ENCODE measurements at places on chromosomes 6 and 20.

- DNase-seq: no peak
These were observed 37.9 kb upstream of the BEND6 start for GRCh38 chr6:56916849-56917551.

DNA sequence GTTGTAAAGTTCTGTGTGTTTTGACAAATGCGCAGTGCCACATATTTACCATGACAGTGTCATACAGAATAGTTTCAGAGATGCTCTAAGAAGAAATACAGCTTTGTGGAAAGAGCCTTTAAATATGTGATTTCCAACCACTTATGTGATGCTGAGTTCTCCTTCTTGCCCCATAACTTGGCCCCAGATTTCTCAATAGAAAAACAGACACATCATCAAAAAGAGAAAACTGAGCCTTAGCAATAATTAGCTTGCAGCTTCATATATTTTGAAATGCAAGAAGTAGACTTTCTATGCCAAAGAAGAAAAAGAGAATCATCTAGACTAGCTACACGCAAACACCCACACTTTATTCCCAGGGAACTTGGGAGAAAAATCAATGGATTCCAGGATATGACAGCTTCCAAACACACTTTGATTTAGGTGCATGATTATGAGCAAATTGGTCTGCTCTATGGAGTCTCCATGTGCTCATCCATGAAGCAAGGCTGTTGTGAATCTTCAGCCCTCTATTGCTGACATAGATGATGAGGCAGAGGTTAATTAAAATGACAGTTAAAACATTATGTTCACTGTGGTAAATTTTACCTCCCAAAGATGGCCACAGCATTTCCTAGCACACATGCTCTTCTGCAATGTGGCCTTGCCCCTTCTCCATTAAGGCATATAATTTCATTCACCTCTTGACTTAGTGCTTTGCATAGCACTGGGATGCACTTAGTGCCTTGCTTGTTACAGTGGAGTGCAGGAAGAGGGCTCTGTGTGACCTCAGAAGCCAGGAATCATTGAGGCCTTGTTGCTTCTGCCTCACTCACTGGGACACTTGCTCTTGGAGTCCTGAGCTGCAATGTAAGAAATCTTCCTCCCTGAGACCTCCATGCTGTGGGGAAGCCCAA, 174.6 kb downstream of the SYNDIG1 start:
- no peak for DNase-seq

DNA sequence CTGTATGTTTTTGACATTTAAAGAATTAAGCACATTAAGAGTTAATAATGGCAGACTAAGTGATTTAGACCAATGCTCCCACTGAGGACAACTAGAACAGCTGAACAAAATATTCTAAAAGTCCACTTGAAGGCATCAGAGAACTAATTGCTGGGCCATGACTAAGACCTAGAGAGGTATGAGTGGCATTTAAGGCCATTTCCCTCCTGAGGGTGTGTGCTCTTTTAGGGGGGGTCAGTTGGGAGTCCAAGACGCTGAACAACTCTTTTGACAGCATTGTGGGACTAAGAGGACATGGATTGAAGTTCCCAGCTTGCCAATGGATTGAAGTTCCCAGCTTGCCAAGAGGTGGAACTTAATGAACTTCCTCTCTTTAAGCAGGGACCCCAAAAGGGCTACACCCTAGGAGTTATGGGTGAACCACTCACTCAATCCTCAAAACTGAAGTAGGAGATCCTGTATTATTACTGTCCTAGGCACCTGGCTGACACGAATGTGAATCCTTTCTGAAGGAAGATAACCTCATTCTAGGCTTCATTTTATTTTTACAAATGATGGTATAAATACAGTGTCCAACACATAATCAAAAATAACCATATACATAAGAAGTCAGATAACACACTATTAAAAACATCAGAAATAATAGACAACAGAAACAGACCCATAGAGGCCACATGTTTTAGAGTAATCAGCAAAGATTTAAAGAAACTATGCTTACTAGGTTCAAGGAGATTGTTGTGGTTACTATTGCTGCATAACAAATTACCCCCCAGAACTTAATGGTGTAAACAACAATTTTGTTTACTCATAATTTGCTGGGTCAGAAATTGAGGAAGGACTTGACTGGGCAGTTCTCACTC, 175.1 kb downstream of the VEGFA start:
- DNase-seq: no peak

DNA sequence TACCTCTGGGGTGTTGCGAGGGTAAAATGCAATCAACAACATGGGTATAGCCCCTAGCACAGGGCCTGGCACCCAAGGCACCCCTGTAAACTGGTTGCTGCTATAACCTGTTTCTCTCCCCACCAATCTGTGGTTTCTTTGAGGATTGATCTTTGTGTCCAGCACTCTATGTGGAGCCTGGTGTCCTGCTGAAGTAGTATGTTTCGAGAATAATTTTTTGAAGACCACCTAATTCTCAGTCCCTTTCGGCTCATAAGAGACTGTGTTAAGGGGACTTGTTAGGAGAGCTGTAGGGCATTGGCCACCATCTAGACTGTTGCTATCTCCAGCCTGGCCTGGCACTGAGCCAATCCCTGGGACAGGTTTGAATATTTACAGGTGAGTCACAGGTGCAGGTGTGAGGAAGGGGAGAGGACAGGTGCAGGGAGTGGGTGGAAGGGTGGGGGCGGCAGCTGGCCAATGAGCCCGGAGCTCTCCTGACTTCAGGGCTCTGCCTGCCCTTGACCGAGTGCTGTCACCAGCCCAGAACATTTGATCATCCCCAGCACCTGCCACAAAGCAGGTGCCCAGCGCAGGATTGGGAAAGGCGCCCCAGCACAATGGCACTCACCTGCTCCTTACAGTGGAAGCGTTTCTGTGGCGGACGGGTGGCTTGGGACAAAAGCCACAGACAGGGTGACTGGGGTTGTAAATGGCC, 8.1 kb upstream of the C20orf144 start:
- DNase-seq: no peak

DNA sequence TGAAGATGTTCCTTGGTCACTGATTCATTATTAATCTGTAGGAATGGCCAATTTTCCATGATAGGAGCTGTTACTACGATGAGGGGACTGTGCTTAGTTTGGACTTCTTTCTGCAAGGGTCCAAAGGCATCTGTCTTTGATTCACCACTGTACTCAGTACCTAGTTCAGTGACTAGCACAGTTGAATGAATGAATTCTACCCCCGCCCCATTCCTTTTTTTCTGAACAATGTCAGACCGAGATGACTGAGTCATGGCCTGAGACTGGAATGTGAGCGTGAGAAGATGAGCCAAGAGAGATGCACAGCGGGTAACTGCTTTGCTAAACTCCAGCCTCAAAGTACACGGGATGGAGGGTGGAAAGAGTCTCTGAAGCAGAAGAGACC, 419 bp upstream of the SNHG17 start:
- DNase-seq: no peak

GRCh38 chr20:4524792-4525191, 196.9 kb upstream of the PRND start:
- no peak for DNase-seq

DNA sequence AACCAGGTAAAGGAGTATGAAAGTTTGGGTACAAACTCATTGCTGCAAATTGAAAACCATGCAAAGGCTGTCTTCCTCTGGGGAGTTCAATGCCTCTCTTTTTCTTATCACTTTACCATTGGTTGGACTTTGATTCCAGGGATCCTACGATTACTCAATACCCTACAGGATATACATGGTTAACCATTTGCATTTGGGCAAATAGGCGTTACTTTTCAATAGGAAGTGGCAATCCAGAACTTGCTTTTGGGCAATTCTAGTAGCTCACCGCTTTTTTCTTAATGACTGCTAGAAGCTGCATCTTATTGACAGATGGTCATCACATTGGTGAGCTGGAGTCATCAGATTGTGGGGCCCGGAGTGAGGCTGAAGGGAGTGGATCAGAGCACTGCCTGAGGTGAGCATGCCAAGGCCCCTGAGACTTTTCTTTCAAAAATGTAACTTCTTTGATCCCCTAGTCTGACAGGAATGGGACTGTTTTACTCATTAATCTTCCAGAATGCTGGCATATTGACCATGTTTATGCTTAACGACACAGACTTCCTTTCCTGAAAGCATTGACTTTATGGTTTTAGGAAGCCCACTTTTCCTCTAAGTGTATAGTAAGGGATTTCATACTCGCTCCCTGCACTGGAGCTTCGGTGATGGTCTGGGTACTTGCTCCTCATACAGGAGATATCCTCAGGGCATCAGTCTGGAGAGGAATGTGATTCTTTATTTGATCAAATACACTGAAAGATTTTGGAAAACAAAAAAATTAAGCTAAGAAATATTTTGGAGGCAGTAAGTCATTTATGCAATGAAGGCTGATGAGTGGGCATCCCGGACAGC, at the start of gene CCR6:
Gene CCR6 (plus strand): TSS at position 270 of the 831 bp plus-strand sequence. CDS start 13,039 bp downstream, outside the sequence.
- no peak for DNase-seq

DNA sequence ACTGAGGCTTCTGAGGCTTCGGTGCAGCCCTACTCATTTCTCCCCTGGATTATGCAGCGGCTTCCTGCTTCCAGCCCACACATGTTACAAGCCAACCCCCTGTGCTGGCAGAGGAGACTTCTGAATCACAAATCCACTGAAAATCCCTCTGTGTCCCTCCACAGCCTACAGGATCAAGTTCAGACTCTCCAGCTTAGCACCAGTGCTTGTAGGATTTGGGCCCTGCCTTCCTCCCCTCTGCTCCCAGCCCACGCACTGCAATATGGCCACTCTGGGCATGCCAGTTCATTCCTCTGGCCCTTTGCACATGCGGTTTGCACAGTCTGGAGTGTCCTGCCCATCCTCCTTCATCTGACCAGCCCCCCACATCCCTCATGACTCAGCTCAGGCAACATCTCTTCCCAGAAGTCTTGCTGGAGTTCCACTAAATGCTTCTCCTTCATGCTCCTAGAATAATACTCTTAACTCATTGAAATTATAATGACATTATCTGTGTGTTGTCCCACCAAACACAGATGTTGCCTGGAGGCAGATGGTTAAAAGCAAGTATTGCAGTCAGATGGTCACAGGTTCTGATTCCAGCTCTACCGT, 15.9 kb upstream of the MDGA1 start:
- no peak for DNase-seq

GRCh38 chr6:136090929-136091328, 159.2 kb downstream of the MTFR2 start:
- no peak for DNase-seq

DNA sequence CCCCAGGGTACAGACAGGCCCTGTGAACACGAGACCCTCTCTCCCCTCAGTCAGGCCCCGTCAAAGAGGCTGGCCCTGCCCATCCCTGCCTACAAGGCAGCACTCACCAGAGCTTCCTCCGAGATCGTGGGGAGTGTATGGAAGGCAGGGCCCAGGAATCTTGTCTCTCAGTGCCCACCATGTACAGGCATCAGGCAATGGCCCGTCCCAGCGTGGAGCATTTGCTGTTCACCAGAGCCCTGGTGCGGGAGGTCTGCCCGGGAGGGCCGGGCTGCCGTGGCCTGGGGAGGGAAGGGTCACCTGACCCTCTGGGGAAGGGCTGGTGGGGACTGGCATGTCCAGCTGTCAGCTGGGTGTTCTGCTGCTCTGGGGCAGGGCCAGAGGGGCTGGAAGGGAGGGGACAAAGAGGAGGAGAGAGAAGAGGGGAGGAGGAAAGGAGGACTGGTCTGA, at the start of gene IP6K3:
Gene IP6K3 (minus strand): TSS at position 255 of the 450 bp plus-strand sequence. CDS start 11,429 bp downstream, outside the sequence.
- no peak for DNase-seq

GRCh38 chr6:154161689-154162088, 122.6 kb downstream of the OPRM1 start:
- no peak for DNase-seq

DNA sequence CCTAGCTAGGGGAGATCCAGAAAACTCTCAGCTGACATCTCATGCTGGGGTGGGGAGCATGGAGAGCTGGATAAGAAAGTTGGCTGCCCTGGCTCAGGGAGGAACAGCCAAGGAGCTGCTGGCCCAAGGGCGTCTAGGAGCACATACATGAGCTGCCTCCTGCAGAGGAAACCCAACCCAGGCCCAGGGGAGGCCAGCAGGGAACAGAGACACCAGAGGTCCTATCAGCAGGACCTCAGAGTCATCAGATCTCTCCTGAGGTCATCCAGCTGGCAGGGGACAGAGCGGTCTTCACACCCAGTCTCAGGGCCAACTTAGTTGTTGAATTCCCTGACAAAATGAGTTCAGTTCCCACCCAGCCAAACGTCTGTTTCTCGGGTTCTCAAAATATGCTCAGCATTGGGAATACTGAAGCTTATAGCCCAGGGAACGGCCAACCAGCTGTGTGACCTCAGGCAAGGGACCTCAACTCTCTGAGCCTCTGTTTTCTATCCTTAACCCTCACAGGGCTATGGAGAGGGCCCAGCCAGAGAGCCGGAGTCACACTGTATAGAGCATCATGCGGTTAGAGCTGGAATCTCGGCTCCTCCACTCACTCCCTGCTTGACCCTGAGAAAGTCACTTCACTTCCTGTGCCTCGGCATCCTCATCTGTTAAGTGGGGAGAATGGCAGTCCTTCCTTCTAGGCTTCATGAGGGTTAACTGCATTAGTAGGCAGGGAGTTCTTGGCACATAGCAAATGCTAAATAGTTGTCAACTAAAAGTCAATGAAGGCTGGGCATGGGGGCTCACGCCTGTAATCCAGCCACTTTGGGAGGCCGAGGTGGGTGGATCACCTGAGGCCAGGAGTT, 13.8 kb downstream of the ADA start:
- DNase-seq: no peak

DNA sequence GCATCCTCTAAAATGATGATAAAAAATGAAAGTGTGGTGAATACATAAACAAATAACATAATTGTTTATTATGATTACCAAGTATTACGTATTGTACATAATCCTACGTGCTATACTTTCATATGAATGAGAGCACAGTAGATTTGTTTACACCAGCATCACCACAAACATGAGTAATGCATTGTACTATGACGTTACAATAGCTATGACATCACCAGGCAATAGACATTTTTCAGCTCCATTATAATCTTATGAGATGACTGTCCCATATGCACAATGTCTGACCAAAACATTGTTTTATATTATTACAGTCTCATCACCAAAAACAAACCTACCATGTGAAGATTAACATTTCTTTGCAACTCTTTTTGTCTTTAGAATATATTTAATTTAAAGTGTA, 225.7 kb upstream of the TENT5A start:
- DNase-seq: no peak

GRCh38 chr20:48754292-48754691, 73.5 kb downstream of the PREX1 start:
- no peak for DNase-seq

DNA sequence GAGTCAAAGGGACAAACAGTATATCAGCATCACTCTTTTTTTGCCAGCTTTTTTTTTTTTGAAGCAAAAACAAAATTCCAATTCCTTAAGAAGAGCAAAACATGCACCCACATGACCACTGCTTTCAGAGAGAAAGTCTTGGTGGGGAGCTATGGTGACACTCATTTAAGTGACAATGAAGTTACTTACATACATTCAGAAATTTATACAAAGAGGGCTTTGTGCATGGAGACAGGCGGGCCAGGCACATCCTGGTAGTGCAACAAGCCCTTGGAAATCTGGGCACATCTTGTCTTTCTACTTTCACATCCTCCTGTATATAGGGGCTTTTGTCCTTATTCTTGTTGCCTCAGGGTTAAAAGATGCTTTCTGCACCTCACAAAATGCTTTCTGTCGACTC, 55.9 kb downstream of the IL22RA2 start:
- DNase-seq: no peak

- no peak for DNase-seq
These were observed 4.9 kb downstream of the NKAIN2 start for GRCh38 chr6:123808556-123808955.
